ENCODE measurements at places on chromosomes 12 and 14.

GRCh38 chr14:100374270-100374669 is 51.1 kb downstream of the SLC25A47 start:
- DNase-seq = no peak

DNA sequence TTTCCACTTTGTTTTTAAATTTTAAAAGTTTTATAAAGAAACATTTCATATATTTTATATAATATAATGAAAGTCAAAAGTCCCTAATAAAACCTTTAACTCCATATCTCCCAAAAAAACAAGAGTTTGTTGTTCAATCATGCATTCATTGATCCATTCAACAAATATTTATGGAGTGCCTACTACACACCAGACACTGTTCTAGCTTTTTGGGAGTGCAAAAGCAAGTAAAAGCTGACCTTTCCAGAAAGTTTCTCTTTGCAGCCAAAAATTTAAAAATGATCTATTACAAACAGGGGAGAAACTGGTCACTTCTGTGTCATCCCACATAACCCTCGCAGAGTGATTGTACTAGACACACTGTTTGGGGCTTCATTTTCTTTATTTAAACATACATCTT is 740.0 kb upstream of the TBX3 start:
- no peak for DNase-seq

DNA sequence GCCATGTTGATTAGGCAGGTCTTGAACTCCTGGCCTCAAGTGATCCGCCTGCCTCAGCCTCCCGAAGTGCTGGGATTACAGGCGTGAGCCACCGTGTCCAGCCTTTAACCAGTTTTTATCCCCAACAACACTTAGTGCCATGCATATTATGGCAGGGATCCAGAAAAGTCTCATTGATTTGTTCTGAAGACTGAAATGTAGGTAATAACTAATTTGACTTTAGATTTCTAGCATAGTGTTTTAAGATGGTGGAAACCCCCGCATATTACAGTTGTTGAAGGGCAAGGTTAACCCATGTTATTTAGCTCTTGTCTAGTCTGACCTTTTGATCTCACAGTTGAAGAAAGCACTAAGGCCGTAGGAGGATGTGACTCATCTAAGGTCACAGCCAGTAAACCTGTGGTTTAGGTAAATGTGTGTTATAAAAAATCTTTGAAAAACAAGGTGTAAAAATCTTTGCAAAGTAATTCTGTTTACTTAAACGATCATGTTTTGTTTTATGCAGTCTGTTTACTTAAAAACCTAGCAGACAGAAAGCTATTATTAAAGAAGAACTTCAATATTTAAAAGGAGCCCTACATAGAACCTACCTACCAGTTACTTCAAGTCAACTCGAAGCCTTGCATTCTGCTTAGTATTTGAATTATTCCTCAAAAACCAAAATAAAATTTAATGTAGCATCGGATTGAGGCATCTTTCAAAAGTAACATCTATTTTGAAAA is 24.8 kb downstream of the BICDL1 start:
- DNase-seq = no peak

DNA sequence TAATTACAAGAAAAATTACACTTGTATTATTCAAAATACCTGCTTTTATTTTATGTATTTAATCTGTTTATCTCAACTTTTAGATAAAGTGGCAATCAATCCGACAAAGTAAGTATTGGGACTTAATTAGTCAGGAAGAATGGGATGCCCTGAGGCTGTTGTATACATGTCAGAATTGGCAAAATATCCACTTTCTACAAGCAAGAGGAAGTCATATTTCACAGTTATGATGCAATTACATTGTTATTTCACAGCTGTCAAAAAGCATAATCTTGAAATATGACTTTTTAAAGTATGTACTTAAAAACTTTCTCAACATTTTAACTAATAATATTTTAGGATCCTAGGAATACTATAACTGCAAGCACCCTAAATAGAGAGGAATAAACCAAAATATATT is 357.1 kb upstream of the MGAT4C start:
- no peak for DNase-seq

GRCh38 chr12:57939291-57939690 is 2.1 kb upstream of the ATP23 start:
- DNase-seq = no peak

DNA sequence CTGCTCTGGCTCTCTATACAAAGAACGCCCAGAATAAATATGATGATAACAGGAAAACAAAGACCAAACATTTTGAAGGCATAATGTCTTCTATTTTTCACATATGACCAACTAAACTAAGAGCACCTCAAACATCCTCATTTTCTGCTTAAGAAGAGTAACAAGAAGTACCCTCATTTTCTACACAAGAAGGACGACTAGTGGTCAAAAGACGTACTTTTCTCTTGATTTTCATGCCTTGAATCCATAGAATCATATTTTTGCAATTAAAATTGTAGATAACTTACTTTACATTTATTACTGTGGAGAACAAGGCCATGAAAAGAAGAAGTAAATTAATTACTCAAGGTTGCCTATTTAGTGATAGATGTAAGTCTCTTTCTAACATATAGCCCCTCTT is 358.6 kb downstream of the DUSP6 start:
- DNase-seq = no peak

GRCh38 chr14:78872837-78873236 is 702.7 kb downstream of the NRXN3 start:
- no peak for DNase-seq

DNA sequence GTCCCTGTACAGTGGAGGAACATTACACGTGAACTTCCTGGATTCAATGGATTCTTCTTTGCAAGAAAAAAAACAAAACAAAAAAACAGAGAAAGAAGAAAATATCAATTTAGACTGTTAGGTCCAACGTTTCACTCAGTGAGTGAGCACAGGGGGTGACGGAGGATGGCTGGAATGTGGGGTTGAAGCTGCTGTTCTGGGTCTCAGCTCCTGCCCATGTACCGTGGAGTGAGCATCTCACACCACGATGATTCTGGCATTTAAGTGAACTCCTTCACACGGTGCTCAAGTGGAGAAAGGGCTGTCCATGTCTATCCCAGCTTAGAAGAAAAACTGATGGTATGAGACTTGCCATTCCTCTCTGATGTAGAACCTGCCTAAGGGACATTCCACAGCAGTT is 23.2 kb downstream of the CCND2 start:
- no peak for DNase-seq

- no peak for DNase-seq
These were observed 626 bp downstream of the LHX5 start for GRCh38 chr12:113470871-113471618.

GRCh38 chr12:3658327-3659163 is 94.4 kb downstream of the CRACR2A start:
- no peak for DNase-seq

- DNase-seq = no peak
These were observed 1.8 kb downstream of the MON2 start for GRCh38 chr12:62468397-62468796.

GRCh38 chr12:107093417-107094182 is at the start of gene CRY1:
Gene CRY1 (minus strand): TSS chr12:107093549. CDS start chr12:107092961, 588 bp downstream.
- peak; percentile 62 for DNase-seq

- DNase-seq = no peak
These were observed 9.8 kb upstream of the RMST start for GRCh38 chr12:97452839-97453238.

- no peak for DNase-seq
These were observed 129.0 kb upstream of the BCL2L14 start for GRCh38 chr12:11941606-11942337.

- no peak for DNase-seq
These were observed 13.0 kb upstream of the NFATC4 start for GRCh38 chr14:24355009-24355408.

GRCh38 chr14:71508901-71509300 is 423.3 kb upstream of the RGS6 start:
- DNase-seq = no peak

DNA sequence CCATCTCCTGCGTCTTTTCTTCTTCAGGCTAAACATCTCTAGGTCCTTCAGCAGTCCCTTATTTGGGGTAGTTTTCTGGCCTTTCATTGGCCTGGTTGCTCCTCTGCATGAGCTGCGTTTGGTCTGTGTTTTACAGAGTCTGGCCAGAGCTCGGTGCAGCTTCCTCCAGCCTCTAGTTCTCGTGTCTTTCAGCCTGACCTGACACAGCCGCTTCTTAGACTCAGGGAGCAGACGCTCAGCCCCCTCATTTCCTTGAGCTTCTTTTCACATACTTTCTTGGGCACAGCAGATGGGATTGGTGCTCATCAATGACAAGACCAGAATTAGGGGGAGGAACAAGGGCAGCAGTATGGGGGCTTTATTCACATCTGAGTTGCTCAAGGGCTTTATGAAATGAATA is 13.6 kb upstream of the GSG1 start:
- DNase-seq = no peak

GRCh38 chr14:36847366-36847765 is 185.7 kb downstream of the PAX9 start:
- DNase-seq = no peak

- no peak for DNase-seq
These were observed 113.7 kb upstream of the MYF6 start for GRCh38 chr12:80593766-80594165.

- no peak for DNase-seq
These were observed 58.7 kb downstream of the DRAM1 start for GRCh38 chr12:101935890-101936746.

- no peak for DNase-seq
These were observed 93.7 kb downstream of the SPTSSA start for GRCh38 chr14:34368115-34368970.

GRCh38 chr12:132674561-132674960 is 12.6 kb downstream of the POLE start:
- DNase-seq = no peak
